Activated CD4-positive, alpha-beta memory T cell treated with anti-CD3 and anti-CD28 coated beads, Interleukin-2, amount 10 ng/mL, durations not matched to agents 7 days and 5 days (primary cell): ENCODE measurements at places on chromosomes 4 and X.

DNA sequence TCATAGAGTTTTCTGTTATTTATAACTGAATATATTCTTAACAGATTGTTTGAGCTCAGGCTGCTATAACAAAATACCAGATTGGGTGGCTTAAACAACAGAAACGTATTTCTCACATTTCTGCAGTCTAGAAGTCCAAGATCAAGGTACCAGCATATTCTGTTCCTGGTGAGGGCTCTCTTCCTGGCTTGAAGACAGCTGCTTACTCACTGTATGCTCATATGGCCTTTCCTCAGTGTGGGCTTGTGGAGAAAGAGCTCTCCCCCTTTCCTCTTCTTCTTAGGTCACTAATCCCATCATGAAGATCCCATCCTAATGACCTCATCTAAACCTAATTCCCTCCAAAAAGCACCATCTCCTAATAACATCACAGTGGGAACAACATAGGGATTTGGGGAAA, 117.8 kb downstream of the RASGEF1B start:
- DNase-seq = no peak

DNA sequence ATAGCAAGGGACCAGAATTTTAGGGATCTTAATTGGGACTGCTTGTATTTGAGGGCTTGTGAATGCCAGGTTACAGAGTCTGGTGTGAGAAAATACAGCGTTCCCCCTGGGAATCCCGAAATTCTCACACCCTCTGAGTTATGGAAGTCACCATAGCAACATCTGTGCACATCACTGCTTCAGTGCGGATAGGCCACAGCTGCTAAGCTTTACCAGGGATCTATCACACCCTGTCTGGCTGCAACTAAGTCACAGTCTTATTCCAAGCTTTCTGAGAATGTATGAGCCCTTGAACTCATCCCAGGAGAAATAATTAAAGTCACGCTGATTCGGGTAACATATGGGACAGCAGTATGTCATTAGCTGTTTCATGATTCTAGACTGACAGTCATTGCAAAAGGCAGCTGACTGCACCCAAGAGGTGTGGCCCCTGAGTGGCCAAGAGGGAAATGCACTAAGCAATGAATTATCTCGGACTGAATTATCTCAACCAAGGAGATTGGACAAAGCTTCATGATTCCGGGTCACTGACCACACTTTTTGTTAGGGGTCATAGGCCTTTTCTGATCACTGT, 46.7 kb upstream of the BTC start:
- DNase-seq = no peak

DNA sequence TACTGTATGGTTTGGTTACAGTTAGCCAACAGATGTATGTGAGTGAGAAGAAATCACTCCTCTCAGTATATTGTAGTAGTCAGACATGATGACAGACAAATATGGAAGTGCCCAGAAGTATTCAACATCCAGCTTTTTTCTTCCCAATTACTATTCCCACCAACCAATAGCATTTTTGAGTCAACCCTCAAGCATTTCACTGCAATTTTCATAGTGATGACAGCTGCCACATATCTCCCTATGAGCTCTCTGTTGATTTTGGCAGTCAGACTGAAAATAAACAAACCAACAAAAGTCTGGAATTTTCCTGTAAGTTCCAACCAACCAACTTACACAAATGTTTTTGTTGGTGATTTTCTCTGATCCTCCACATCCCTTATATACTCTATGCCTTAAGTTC, 8.2 kb upstream of the TRAM1L1 start:
- DNase-seq = no peak

DNA sequence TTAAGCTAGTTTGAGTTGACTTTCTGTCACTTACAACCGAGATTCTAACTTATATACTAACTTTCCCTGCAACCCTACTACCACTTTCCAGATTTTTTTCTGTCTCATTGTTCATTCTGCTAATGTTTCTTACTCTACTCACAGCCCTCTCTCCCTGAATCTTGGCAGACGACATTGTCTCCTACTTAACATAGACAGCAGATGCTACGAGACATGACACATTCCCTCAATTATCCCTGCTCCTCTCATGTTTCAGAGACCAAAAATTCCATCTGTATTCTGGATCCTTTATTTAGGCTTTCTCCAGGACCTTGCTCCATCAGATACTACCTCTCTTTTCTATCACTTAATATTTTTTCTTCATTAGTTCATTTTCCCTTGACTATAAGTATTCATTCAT, 379.1 kb upstream of the TEX13C start:
- no peak for DNase-seq

DNA sequence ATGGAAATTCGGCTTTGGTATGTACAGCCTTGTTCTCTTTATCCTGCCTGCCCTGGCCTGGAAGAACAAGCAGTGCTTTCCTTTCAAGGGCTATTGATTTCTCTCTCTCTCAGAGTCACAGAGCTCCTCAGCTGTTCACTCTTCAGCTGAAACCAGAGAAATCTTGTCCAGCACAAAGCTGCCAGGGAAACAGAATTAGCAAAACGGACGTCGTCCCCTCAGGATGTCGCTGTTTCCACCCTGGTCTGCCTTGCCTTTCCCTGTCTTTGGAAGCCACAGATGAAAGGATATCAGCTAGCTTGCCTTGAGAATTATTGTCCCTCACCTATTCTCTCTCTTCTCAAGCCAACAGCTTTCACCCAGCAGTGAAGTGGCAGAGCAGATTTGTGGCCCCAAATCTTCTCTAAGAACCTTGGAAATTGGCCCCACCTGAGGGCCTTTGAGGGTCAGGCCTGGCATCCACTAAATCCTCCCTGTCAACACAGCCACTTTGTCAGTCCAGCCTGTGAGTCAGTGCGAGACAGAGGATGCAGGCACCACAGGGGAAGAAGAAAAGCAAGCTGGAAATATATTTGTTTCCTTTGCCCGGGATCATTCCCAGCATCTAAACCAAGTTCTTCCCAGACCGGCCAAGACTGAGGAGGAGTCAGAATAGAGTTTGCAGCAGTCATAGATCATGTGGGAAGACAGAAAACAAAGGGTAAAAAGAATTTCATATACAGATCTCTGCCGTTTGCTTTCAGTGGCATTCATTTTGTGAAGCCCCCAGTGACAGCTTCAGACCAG, 63.8 kb upstream of the MTM1 start:
- no peak for DNase-seq
